ENCODE measurements at places on chromosomes 3 and 15. TPM values are rescaled to one million over a fixed set of nuclear protein-coding genes. Genes with fewer than 3 reads are reported as not detected.

DNA sequence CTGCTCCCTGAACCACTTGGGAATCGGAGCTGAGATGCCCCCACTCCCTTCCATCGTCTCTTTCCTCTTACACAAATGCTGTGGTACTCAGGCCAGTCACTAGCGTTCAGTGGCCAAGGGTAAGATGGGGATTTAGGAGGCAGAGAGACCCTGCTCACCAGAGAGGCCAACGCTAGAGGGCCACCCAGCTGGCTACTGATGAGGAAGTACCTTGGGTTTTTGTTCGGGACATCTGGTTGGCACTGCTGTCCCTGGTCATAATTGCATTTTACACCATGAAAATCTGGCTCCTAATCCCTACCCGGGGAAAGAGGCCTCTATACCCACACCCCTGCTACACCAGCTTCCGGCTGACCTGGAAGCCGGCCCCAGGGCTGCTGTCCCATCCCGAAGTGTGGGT is 7.7 kb downstream of the MAP6D1 start:
- no peak for DNase-seq
- H3K4me3 ChIP-seq: no peak overlapping the region
- H3K27ac ChIP-seq: no peak overlapping the region
- H3K4me1 ChIP-seq: peaks cover 7% of the 10 kb centered on the region

DNA sequence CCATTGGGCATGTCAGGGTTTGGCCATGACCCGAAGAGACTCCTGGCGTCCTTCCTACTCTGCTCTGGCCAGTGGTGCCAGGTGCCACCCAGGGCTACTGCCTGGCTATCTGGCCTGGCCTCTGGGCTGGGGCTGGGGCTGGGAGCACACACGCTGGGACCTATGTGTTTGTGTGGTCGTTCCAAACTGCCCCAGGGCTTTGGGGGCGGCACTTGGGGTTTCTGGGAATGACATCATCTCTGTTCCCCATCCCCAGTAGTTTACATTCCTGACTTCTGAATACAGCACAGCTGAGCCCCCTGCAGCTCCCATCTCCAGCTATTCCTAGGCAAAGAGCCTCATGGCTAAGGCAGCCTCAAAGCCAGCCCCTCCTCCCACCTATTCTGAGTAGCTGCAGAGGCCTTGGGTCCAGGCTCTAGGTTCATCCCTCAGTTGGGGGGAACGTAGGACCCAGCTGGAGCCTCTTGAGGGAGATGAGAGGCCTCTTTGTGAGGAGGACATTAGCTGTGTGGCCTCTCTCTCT is 24.3 kb downstream of the PLEKHO2 start:
- H3K36me3 ChIP-seq: peaks cover 58% of the 10 kb centered on the region
- H3K27ac ChIP-seq: no peak overlapping the region
- H3K27me3 ChIP-seq: no peaks in the 10 kb centered on the region
- H3K4me1 ChIP-seq: no peaks in the 10 kb centered on the region
- no peak overlapping the region for H3K4me3 ChIP-seq

DNA sequence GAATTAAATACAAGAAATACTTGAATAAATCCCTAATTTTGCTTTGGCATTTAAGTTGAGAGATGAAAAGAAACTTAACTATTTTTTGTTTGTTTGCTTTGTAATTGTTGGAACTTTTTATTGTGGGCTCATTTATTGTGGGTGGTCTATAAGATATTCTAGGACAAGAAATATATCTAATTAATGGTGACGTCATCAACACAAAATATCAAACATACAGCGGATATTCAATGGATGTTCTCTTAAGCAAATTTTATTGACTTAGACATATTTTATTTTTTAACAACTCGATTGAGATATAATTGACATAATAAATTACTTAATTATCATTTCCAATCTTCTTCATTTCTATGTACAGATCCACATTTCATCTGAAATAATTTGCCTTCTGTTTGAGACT is 30.0 kb downstream of the SYNPR start:
- no peaks in the 10 kb centered on the region for H3K4me1 ChIP-seq
- no peak overlapping the region for H3K4me3 ChIP-seq
- H3K27ac ChIP-seq: no peak overlapping the region
- H3K27me3 ChIP-seq: no peaks in the 10 kb centered on the region
- no peaks in the 10 kb centered on the region for H3K36me3 ChIP-seq
- DNase-seq: no peak

DNA sequence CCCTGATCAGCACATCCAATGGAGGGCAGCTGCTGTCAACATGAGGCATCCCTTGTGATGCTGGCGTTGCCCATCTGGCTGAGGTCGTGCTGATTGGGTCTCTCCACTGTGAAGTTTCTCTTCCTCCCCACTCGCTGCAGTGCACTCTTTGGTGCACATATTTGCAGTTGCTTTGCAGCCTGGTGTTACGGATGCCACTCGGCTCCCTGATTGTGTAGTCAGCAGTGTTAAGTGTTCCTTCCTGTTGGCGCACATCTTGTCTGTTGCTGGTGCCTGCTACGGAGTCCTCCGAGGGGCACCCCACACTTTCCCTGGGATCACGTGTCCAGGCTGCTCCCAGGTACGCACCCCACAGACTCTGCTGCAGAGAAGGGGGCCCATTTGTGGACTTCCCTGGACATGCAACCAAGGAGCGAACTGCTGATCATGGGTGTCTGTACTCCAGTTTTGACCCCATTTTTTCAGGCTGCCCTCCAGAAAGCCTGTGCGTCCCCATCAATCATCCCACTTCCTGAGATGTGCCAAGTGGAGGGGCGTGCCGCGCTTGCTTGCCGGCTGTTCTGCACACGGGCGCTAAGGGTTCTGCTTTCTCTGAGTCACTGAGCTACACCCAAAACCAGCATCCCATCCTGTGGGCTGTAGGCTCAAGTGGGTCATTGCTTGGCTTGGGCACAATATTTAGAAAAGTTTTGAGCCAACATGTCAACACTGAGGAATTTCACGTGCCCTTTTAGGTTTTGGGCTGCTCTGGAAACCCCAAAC is 98.6 kb downstream of the FBLN2 start:
- no peak overlapping the region for H3K27ac ChIP-seq
- H3K36me3 ChIP-seq: no peaks in the 10 kb centered on the region
- no peaks in the 10 kb centered on the region for H3K27me3 ChIP-seq
- H3K4me1 ChIP-seq: peaks cover 12% of the 10 kb centered on the region

DNA sequence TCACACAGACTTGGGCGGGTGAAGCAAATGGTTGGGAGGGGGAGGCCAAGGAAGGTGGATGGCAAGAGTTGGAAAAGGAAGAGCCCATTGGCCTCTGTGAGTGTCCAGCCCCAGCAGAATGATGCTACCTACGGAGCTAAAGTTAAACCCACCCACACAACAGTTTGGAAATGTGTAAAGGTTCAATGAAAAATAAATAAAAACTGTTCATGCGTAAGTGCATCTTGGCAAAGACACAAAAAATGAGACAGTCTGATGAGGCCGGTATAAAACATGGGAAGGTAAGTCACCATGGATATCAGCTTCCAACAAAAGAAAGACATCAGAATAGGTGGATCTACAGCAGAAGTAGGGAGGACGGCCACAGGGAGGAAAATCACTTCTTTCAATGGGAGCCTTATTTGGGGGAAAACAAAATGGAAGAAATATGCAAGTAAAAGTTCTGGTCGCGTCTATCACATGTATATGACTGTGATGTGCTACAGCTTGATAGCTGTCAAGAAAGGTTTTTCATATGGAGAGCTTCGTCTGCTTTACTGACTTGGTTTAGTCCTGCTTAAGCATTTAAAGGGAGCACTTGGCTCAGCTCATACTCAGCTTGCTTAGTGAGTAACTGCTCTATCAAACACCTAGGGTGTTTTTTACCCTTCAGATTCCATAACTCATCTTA is 82.8 kb downstream of the TIGIT start:
- H3K27me3 ChIP-seq: no peaks in the 10 kb centered on the region
- no peak overlapping the region for H3K27ac ChIP-seq
- no peak overlapping the region for H3K4me3 ChIP-seq
- no peaks in the 10 kb centered on the region for H3K36me3 ChIP-seq

SUSD5 gene
- total RNA-seq: not detected

CPOX gene
- total RNA-seq: 11.4 TPM

REC114 gene
- total RNA-seq: not detected

CLEC3B gene
- total RNA-seq: 0.45 TPM

PLA2G4F gene
- not detected for total RNA-seq
